Effector CD4-positive, alpha-beta T cell (primary cell): ENCODE measurements at places on chromosomes 11 and 22.

GRCh38 chr11:57162179-57162898 lies 19.4 kb upstream of the LRRC55 start:
- DNase-seq: no peak

DNA sequence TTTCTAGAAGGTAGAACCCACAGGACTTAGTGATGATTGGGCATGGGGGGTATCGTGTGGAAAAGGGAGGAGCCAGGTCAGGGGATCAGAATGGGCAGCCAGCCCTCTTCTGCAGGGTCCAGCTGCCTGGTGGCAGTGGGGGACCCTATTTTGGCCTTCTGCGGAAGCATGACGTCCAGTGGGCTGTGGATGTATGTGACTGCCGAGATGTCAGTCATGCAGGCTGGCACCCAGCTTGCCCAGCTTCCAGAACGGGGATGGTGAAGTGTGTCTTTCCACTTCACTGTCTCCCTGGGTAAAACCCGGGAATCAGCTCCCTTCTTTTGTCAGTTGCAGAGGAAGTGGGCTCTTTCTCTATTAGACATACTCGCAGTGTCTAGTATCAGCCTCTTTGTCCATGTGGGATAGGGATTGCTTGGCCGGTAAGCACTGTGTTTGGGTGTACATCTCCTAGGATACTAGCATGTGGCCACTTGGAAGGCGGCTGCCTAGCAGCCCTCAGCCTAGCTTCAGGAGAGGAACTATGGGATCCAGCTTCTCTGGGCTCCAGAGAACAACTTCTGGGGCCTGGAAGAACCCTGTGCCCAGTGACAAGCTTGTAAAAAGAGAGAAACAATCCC lies 51.4 kb downstream of the GRIK4 start:
- DNase-seq: no peak

- DNase-seq: no peak
These were observed 36.4 kb downstream of the WEE1 start for GRCh38 chr11:9609841-9610240.

GRCh38 chr11:28729339-28729738 lies 621.2 kb downstream of the METTL15 start:
- DNase-seq: no peak

DNA sequence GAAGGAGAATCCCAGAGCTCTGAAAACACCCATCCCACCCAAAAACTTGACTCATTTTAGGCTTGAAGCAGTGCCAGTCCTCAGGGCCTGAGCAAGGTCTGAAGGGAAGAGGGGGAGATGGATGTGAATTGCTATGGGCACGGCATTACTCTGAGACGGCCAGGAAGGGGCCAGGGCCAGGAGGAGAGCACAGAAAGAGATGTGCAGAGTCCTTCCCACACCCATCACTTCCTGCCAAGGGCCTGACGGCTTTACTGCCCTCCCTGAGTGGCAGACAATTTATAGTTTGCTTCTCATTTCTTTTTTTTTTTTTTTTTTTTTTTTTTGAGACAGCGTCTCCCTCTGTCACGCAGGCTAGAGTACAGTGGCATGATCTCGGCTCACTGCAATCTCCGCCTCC lies 22.5 kb downstream of the TAB1 start:
- DNase-seq: no peak

GRCh38 chr22:50085211-50085972 lies at the start of gene MLC1:
MLC1 (minus strand) TSS chr22:50085426; CDS start chr22:50084902, 524 bp downstream.
- no peak for DNase-seq

DNA sequence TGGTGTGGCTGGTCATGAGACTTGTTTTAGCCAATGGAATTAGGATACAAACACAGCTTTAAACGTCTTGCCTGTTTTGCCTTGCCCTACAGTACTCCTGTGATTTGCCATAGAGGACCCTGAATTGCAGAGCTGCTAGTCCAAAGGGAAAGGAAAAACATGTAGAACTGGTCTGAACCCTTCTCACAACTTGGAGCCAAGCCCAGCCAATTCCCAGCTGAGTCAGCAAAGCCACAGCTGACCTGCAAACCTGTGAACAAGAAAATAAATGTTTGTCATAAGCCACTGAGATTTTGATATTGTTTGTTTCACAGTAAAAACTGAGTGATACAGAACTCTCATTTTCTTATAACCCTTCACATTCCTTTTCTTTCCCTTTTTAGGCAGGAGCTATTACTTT lies 360.5 kb upstream of the API5 start:
- no peak for DNase-seq

GRCh38 chr11:58941838-58942237 lies 2.5 kb downstream of the GLYATL1 start:
- DNase-seq: no peak

GRCh38 chr22:38554281-38554680 lies 15.7 kb downstream of the DMC1 start:
- DNase-seq: no peak

- no peak for DNase-seq
These were observed 43.9 kb downstream of the GRIK4 start for GRCh38 chr11:120555433-120555773.

DNA sequence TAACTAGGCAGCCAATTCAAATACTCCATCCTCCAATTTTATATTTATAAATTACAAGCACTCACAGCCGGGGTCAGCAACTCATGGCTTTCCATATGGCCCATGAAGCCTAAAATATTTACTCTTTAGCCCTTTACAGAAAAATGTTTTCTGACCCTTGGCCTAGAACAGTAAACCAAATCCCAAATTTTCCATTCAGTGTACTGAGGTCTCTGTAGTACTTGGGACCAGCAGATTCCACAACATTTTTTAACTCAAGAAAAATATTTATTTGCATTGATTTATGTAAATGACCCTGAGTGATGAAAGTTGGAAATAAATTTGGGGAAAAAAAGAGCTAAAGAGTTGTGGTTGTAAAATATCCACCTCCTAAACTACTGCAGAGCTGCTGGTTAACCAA lies 82.6 kb downstream of the SLC1A2 start:
- DNase-seq: no peak

DNA sequence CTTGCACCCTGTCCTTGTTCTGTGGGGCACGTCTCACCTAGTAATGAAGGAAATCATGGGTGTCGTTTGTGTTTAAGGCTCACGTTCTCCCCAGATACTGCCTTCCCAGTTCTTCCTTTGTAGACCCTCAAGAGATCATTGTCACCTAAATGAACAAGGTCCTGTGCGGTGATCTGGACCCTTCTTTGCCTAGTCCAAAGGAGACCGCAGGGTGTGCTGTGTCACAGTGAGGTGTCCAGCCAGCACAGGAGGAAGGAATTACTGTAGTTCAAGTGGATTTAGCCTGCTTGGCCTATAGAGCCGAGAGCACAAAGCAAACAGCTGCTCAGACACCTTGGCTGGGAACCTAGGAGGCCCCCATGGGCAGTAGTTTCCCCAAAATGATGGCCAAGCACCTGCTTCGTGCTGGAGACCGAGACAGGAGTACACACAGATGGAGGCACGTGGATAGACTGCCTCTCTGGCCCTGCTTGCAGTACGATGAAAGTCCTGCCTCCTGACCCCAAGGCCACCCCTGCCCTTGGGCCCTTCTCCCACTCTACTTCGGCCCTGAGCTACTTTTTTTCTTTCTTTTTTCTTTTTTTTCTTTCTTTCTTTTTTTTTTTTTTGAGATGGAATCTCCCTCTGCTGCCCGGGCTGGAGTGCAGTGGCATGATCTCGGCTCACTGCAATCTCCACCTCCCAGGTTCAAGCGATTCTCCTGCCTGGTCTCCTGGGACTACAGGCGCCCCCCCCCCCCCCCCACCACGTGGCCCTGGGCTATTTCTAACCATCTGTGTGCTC lies 19.4 kb upstream of the PPFIA1 start:
- DNase-seq: no peak

DNA sequence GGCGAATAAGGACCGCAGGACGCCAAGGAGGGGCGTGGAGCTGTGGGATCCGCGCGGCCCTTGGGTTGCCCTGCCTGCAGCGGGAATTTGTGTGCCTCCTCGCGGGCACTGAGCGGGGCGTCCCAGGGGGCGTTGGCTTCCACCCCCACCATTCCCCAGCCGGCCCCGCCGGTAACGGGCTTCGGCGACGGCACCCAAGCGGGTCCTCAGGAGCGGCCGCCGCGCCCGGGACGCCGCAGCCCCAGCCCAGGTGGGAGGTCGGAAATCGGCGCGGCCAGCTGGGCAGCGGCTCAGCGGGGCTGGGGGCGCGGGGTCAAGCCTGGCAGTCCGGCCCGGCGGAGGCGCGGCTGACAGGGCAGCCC lies 320 bp downstream of the CLTCL1 start:
- peak; percentile 10 for DNase-seq

- DNase-seq: no peak
These were observed 23.5 kb downstream of the KCTD17 start for GRCh38 chr22:37075046-37075445.

- DNase-seq: no peak
These were observed 4.6 kb upstream of the CERK start for GRCh38 chr22:46742576-46743221.

GRCh38 chr22:19983741-19984140 lies 32.9 kb downstream of the ARVCF start:
- no peak for DNase-seq

DNA sequence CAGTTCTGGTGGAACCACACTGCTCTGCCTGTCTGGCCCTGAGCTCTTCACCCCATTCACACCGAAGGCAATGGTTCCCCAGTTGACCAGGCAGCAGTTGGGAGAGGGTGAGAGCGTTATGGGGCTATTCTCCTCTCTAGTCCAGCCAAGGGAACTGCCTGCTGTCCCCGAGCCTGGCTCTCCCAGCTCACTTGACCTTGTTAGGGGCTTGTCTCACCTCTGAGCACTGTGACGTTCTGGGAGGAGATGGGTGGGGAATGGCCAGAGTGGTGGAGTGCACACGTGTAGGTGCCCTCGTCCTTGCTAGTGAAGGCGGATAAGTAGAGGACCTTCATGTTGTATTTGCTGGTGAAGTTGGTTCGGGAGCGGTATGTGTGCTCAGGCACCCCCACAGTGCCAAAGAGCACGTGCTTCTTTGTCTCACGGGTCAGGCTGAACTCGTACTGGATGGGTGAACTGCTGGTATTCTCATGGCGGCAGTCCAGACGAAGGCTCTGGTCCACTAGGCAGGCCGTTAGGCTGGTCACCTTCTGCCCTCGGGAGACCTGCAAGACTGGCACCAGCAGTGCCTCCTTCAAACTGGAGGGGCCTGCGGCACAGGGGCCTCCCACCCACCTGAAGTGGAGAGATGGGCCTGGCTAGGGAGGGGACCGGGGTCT lies 3.0 kb downstream of the THY1 start:
- no peak for DNase-seq
